Amygdala (tissue), 56 donors: ENCODE measurements at places on chromosomes 5 and 9.

- peak; percentile 18 for DNase-seq
Observed at GRCh38 chr9:114504341-114505186, 709 bp downstream of the WHRN start.

DNA sequence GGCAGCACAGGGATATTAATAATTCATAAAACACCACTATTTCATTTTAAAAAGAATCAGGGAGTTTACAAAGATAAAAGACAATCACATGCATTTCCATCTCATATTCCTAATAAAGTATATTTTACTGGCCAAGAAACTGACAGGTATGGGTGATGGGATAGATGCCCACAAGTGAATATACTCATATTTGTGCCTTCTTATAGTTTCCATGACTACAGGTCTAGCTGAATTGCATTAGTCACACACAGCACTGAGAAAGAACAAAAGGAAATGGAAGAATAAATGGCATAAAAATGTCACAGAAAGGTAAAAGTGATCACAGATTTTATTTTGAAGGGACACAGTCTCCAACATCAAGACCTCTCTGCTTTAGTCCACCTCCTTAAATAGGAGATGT lies 193.5 kb downstream of the PLK2 start:
- no peak for DNase-seq

GRCh38 chr5:143014017-143014651 lies 244.0 kb downstream of the ARHGAP26 start:
- DNase-seq: no peak

GRCh38 chr5:165370794-165371193 lies 1865.4 kb downstream of the MAT2B start:
- DNase-seq: no peak

- DNase-seq: no peak
Observed at GRCh38 chr9:92720807-92721535, 43.7 kb downstream of the BICD2 start.
